ENCODE measurements at places on chromosomes 6 and 20. TPM values are rescaled to one million over a fixed set of nuclear protein-coding genes. Genes with fewer than 3 reads are reported as not detected.

- DNase-seq, result no peak
These were observed 26.4 kb downstream of the KIF6 start for GRCh38 chr6:39698789-39699188.

- no peak for DNase-seq
These were observed 327.3 kb upstream of the RNF24 start for GRCh38 chr20:4342609-4343008.

DNA sequence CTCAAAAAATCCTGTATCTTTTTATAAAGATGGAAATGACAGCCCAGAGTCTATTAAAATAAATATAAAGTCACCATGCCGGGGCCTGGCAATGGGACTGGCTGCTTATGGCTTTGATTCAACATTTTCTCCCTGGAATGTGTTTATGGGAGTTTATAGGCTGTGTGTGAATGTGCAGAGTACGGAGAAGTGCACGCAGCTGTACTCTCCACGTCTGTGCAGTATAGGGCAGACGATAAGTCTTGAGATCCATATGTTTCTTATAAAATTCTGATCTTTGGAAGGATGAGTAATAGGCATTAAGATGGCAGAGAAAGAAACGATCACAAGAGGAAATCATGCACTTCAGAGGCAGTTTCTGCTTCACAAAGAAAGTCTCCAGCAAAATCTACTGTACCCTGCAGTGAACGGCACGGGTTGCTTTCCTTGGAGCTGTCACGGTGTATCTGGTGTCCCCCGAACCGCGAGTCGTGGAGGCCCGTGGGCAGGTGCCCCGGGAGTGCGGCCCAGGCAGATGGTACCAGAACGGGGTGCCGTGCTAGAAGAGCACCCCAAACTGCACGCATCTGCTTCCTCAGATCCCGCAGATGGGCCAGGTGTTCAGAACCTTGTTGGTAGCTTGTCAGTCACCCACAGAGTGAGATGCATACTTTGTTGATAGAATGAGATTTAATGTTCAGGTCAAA, 382.5 kb downstream of the TAF4 start:
- peak; percentile 22 for DNase-seq

DNA sequence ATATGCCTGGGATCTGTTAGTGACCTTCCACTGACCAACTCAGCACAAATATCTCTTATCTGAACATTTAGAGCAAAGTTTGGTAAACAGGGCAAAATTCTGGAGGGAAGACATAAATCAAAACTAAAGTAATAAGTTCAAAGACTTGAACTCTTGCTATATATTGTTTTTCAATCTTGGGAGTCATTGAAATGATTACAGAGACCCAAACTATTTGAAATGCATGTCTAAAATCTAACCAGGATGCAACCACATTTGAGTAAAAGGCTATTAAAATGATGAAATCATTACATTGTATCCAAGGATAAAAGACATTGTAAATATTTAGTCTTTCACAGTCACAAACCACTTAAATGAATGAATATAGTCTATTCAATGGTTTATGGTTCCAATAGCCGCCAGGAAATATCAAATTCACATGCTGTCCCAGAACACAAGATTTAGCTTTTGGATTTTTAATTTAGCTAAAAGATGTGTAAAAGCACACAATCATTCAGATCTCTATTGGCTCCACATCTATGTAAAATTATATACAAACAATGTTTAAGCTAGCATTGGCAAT, 256.6 kb upstream of the EPHA7 start:
- DNase-seq, result no peak

DNA sequence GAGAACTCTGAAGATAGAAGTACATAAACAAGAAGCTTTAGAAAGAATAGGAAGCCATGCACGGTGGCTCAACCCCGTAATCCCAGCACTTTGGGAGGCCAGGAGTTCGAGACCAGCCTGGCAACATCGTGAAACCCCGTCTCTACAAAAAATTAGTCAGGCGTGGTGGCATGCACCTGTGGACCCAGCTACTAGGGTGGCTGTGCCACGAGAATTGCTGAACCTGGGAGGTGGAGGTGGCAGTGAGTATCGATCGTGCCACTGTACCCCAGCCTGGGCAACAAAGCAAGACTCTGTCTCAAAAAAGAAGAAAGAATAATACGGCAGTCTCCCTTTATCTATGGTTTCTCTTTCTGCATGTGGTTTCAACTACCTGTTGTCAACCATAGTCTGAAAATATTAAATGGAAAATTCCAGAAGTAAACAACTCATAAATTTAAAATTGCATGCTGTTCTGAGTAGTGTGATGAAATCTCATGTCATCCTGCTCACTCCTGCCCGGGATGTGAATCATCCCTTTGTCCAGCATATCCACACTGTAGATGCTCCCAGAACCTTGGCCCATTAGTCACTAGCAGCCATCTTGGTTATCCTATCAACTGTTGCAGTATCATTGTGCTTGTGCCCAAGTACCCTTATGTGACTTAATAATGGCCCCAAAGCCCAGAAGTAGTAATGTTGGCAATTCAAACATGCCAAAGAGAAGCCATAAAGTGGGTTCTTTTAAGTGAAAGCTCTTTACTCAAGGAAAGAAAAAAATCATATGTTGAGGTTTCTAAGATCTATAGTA, 22.1 kb downstream of the DEK start:
- DNase-seq, result peak; percentile 92

GRCh38 chr6:32081168-32081990, 27.8 kb downstream of the TNXB start:
- peak; percentile 97 for DNase-seq

DNA sequence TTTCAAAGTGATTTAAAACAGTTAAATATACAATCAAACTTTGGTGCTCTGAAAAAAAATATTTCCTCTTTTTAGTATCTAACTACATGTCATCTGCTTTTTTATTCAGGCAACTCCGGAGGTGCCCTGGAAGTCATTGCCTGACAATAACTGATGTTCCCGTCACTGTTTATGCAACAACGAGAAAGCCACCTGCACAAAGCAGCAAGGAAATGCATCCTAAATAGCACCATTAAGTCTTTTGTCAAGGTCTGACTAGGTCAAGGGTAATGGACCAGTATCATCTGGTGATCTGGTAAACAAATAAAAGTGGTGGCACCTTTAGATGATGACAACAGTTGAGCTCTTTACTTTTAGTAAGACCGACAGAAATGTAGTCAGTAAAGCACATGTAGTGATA, 13.2 kb downstream of the FAM229B start:
- DNase-seq, result no peak

GRCh38 chr6:113385020-113385431, 472.1 kb upstream of the MARCKS start:
- DNase-seq, result peak; percentile 59

DNA sequence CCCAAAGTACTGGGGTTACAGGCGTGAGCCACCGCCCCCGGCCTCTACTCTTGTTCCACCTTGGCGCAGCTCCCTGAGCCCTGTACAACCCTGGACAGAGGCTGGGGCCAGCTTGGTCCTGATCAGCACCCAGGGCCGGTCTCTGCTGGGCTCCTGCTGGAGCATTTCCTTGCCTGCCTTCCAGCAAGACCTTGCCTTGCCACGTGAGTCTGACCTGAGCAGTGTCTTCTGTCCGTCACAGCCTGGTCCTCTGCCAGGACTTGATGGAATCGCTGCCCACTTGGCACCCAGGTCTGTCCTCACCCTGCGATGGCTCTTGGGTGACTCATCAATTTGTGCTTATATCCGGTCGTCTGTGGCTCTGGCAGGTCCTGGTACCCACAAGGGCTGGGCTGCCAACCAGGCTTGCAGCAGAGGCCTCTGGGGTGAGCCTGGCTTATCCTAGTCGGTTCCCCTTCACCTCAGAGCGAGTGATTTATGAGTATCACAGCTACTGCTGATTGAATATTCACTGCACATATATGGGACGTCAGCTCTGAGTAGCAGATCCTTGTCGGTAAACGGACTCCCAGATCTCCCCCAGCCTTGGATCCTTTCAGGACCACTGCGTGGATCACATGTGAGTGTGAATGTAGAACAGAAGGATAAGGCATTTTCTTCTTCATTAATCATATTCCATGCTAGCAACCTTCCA, 10.1 kb upstream of the SULF2 start:
- DNase-seq, result no peak

- DNase-seq, result no peak
These were observed 580.3 kb upstream of the ADGRB3 start for GRCh38 chr6:68054756-68055155.

GRCh38 chr6:145075425-145075824, 659.9 kb downstream of the EPM2A start:
- no peak for DNase-seq

DNA sequence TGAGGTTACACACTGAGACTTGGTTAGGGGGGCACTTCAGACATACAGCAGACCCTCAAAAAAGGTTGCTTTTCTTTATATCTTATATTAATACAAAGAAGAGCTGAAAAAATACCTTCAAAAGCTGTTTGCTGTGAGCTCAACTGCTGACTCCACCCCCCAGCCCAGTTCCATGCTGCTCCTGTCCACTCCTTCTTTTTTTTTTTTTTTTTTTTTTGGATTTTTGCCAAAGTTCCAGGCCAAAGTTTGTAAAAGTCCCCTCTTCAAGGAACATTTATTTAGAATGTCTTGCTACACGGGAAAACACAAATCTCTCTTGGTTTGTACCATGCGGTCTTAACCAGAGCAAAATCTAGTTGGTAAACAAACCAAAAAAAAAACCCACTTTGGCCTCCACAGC, 85.3 kb upstream of the AKAP12 start:
- DNase-seq, result peak; percentile 34

DNA sequence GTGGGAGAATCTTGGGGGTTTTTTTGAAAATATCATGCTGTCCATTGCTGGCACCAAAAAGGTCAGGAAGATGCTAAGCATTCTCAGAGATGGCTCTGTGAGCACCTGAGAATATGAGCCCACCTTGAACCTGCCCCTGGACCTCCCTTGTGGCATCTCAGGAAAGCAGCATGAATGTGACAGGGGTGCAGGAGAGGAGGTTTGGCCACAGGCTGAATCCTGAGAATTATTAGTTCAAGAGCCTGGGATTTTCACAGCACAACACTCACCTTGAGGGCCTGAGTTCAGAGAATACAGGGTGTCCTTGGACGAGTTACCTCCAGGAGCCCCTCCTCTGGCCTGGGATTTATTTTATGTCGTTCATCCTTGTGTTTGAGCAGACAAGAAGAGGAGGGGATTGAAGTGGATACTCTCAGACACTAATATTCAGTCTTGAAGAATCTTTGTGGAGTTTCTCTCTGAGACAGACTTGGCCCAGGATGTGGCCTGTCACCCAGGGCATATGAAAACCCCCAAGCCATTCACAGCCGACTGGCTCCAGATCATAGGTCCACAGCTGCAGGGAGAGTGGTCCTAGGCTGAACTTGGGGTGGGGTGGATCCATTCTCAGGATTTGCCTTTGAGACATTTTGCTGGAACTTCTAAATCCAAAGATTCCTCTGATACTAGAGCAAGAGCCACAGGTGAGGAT, 390.8 kb downstream of the RNGTT start:
- no peak for DNase-seq

DNA sequence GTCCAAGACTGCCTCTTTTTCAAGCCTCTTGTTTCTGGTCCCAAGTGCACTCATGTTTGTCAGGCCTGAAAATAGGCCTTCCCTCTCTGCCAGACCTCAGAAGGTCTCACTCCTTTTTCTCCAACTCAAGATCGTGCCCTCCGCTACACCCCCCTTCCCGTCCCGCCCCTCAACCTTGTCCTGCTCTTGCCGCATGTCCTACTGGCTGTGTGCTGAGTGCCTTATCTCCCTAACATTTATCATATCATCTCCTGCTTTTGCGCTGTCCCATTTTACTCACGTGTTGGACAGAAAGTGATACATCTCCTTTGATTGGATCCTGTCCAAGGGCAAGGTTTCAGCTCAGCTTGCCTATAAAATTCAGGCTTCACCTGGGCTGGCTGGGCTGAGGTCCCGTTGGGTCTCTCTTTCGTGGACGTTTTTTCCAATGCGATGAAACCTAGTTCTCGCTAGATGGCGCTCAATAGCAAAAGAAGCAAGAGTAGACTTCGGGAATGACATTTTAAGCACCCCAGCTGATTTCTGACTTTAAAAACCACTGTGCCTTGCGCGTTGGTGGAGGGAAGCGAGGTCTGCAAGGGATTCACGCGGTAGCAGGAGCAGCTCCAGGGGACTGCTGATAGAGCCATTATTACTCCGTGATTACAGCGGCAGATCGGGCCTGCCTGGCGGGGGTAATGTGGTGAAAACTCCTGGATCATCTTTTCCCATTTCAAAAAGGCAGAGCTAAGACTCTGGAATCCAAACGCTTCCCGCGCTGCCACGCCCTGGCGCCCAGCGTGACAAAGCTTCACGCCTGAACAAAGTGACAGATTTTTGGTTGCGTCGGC, 137.6 kb downstream of the IMPG1 start:
- peak; percentile 84 for DNase-seq

DNA sequence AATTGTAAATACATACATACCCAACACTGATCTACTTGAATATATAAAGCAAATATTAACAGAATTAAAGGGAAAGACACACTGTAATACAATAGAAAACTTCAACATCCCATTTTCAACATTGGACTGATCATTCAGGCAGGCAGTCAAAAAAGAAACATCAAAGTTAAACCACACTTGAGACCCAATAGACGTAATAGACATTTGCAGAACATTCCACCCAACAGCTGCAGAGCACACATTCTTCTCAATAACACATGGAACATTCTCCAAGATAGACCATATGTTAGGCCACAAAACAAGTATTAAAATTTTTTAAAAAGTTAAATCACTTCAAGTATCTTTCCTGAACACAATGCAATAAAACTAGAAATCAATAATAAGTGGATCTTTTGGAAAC, 698.2 kb downstream of the COL12A1 start:
- no peak for DNase-seq

DNA sequence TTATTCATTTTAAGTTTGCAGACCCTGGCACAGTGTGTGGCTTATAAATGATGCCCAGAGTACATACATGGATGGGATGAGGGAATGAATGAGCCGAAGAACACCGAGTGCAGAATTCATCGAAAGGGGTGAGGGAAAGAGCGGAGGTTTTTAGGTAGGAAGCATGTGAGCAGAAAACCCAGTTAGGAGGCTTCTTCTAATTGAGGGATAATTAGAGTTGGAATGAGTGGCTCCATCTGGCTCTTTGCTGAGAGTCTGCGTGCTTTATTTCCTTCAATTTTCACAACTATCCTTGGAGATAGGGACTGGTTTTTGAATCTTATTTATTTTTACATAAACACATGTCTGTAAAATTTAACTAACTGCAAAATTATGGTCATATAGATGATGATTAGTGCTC, 150.7 kb downstream of the DOK5 start:
- DNase-seq, result no peak

DNA sequence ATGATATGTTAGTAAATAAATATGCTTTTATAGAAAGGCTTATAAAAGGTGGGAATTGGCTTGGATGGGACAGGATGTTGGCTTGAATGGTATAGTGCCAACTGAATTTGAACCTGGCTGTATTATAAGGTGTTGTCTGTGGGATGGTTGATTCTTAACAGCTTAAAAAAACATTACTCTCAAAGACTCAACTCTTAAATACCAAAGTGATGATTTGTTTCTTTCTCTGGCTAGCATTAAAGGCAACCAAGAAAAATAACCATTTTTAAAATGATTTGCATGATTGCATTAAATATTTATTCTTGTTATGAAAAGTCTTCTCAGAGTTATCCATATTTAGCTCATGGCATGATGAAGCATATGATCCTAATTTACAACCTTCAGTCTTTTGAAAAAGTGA, 216.2 kb downstream of the RIMS1 start:
- DNase-seq, result peak; percentile 18

- DNase-seq, result no peak
These were observed 28.8 kb downstream of the MAP7 start for GRCh38 chr6:136521427-136521826.

The ZSCAN26 gene
- total RNA-seq, result 28.5 TPM

The TBXT gene
- not detected for total RNA-seq
